ENCODE measurements at places on chromosomes 13 and 19.

DNA sequence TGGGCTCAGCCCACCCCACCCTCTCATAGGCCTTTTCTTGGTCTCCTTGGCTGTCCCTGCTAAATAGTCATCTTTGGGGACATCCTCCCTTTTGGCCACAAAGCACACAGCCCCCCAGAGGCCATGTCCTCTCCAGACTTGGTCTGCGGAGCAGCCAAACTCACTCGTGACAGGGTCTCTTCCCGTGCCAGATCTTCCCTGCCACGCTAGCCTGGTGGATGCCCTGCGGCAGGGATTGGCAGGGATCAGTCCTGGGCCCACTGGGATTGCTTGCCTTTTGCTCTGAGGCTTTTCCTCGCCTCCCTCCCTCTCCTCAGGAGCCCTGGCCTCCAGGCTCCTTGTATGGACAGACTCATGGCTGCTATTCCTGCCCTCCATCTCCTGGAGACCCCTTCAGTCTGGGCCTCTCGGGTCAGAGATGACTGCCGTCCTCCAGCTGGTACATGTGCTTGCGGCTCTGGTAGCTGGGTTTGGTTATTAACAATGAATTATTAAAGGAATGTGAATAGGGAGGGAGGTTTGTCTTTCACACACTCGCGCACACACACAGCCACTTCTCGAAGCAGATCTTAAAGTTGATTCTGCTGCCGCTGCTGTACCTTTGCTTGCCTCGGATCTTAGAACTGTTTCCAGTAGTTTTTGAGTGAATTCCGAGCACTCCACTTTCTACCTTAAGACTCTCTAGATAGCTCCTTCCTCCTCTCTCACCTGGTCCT, 45.1 kb downstream of the NFIX start:
- DNase-seq, result no peak

GRCh38 chr13:100520936-100521850, 67.4 kb downstream of the GGACT start:
- DNase-seq, result no peak

GRCh38 chr13:99686944-99687411, 185.7 kb downstream of the TM9SF2 start:
- no peak for DNase-seq

DNA sequence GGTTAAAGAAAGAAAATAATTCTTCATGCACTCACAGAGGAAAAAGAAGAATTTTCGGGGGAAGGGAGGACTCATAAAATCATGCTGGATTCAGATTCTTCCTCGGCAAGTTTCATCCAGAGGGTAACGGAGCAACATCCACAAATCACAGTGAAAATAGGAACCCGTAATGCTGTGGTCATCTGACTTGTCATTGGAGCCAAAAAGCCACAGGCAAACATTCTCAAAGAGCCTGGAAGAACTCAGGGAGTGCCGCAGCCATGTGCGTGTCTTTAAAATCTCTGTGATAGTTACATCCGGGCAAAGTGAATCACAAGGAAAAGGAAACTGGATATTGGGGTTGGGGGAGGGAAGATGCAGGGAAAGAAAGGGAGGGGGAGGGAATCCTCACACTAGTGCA, 33.0 kb upstream of the VSTM2B start:
- no peak for DNase-seq

GRCh38 chr19:45005787-45006186, 4.5 kb downstream of the RELB start:
- DNase-seq, result no peak
